ENCODE measurements at places on chromosomes 13 and 19.

DNA sequence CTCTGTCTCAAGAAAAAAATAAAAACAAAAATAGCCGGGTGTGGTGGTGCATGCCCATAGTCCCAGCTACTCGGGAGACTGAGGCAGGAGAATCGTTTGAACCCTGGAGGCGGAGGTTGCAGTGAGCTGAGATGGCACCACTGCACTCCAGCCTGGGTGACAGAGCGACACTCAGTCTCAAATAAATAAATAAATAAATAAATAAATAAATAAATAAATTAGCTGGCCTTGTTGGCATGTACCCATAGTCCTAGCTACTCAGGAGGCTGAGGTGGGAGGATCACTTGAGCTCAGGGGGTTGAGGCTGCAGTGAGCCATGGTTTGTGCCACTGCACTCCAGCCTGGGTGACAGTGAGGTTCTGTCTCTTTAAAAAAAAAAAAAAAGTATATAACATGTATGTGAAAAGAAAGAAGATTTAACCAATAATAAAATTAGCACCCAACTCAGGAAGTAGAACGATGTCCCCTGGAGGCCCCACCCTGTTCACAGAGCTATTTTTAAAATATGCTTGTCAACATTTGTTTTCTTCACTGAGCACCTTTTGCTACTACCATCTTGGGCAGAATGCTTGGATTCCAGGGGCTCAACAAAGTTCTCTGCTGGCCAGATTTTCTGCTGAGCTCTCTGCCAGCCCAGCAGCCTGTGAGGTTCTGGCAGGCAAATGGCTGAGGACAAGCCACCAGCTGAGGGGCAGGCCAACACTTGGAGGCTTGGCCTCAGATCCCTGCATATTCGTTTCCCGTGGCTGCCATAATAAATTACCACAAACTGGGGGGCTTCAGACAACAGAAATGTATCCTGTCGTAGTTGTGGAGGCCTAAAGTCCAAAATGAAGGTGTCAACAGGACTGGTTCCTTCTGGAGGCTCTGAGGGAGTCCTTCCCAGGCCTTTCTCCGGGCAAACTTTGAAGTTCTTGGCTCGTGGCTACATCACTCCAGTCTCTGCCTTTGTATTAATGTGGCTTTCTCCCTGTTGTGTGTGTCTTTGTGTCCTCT, 5.2 kb downstream of the SLC25A42 start:
- DNase-seq: no peak

DNA sequence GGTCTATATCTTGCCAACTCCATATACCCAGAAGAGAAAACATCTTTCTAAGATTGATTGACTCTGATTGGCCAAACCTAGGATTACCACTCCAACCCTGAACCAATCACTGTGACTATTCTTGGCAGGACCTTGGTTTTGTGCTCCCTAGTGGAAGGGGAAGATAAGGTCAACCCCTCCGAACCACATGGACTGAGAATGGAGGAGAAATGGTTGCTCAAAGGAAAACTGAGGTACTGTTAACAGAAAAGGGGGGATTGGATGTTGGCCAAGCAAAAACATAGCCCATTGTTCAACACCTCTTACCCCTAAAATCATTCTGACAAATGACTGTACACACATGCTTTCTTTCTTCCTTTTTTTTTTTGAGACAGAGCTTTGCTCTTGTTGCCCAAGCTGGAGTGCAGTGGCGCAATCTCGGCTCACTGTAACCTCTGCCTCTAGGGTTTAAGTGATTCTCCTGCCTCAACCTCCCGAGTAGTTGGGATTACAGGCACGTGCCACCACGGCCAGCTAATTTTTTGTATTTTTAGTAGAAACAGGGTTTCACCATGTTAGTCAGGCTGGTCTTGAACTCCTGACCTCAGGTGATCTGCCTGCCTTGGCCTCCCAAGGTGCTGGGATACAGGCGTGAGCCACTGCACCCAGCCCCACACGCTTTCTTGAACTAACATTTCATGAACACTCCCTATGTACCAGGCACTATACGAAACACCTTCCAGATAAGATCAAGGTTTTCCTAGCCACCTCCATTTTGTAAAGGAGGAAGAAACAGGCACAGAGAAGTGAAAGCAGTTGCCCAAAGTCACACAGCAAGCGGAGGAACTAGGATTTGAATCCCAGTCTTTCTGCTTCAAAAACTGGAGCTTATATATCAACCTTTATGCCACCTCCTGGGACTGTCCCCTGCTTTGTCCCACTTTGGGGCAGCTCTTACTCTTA, 6.5 kb downstream of the MEIOSIN start:
- DNase-seq: no peak

- DNase-seq: no peak
Observed at GRCh38 chr13:20491926-20492435, 33.7 kb downstream of the CRYL1 start.

- no peak for DNase-seq
Observed at GRCh38 chr13:42218576-42218975, 53.4 kb upstream of the AKAP11 start.

GRCh38 chr13:106990594-106990993, 422.7 kb upstream of the ARGLU1 start:
- DNase-seq: no peak

- DNase-seq: no peak
Observed at GRCh38 chr13:48265217-48265815, 32.3 kb downstream of the ITM2B start.

- DNase-seq: no peak
Observed at GRCh38 chr19:39708594-39708993, 4.3 kb downstream of the LGALS14 start.

DNA sequence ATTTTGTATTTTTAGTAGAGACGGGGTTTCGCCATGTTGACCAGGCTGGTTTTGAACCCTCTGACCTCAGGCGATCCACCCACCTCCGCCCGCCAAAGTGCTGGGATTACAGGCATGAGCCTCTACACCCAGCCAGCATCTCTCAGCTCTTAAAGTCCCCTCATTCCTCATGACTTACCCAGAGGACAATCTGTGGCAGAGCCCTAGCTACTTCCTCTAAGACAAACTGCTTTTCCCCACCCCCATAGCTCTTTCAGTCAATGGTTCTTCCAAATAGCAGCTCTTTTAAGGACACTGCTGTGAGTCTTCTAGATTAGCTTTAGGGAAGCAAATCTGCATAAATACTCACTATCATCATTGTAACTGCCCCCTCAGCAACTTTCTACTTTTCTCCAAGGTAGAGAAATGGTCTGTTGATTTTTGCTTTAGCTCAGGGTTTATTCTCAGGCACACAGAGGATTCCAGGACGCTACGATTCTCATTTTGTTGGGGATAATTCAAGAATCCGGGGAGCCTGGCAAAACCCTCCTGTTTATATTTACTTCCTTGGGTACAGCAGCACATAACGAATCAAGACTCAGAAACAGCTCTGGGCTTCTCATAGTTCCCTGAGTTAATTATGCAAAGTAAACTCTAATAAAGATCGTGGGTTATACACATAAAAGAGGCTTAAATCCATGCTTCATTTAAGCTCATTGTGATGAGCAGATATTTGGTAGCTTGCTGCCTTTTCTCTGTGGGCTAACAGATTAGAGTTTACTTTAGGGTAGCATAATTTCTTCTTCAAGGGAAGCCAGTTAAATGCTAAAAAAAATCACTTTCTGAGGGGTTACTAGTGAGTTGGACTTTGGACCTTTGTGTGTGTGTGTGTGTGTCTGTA, 357.4 kb downstream of the TDRD3 start:
- no peak for DNase-seq

DNA sequence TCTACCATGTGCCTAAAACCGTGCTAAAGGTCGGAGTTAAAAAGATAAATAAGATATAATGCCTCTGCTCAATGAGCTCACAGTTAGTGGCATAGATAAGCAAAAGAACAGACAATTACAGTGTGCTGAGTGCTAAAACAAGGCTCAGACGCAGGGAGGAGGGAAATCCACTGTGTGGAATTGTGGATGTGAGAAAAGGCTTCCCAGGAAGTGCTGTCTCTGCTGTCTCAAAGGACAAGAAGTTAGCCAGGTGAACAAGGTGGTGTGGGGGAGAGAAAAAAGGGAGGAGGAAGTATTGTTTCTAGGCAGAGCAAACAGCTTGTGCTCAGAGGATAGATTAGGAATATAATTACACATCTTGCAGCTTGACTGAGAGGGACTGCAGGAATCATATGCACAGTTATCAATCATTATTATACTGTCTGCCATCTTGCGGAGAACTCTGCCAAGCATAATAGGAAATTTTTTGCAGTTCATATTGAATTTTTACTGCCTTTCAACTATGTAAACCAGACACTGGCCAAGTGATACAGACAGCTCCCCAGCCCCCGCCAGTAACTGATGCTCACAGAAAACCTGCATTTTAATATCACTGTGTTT, 9.3 kb downstream of the C13orf42 start:
- no peak for DNase-seq

GRCh38 chr19:6110360-6110977, at the start of gene RFX2:
TSS of gene RFX2 (minus strand) at chr19:6110500. CDS start at chr19:6047496, 63,004 bp downstream.
- DNase-seq: peak; percentile 87

DNA sequence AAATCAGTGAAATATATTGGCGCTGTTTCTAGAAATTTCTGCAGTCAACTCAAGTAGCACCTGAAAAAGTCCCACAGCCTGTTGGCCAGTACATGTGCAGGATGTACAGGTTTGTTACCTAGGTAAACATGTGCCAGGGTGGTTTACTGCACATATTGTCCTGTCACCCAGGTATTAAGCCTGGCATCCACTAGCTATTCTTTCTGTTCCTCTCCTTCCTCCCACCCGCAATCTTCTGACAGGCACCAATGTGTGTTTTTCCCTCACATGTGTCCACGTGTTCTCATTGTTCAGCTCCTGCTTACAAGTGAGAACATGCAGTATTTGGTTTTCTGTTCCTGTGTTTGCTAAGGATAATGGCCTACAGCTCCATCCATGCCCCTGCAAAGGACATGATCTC, 13.1 kb upstream of the SCEL start:
- DNase-seq: no peak

DNA sequence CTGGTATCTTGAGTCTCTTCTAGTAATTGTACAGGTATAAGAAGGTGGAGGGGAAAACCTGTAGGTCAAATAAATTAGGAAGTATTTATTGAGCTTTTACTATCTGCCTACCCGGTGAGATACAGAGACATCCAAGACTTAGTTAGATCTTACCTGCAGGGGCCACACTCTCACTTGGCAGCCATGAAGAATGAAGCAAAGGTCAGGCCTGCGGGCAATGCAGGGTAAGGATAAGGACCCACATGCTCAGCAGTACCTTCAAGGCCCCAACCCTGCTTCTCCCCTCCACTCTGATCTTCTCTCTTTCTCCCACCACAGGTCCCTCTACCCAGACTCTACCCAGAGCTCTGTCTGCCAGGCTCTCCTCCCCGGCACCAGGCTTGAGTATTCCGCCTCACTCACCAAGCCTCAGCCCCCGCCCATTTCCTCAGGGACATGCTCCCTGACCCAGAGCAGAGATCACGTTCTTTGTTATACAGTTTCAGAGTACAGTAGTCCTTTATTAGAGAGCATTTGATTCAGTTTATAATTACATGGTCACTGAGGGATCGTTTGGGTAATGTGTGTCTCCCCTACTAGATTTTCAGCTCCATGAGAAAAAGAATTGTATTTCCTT, 18.9 kb upstream of the CLDN10 start:
- DNase-seq: no peak

DNA sequence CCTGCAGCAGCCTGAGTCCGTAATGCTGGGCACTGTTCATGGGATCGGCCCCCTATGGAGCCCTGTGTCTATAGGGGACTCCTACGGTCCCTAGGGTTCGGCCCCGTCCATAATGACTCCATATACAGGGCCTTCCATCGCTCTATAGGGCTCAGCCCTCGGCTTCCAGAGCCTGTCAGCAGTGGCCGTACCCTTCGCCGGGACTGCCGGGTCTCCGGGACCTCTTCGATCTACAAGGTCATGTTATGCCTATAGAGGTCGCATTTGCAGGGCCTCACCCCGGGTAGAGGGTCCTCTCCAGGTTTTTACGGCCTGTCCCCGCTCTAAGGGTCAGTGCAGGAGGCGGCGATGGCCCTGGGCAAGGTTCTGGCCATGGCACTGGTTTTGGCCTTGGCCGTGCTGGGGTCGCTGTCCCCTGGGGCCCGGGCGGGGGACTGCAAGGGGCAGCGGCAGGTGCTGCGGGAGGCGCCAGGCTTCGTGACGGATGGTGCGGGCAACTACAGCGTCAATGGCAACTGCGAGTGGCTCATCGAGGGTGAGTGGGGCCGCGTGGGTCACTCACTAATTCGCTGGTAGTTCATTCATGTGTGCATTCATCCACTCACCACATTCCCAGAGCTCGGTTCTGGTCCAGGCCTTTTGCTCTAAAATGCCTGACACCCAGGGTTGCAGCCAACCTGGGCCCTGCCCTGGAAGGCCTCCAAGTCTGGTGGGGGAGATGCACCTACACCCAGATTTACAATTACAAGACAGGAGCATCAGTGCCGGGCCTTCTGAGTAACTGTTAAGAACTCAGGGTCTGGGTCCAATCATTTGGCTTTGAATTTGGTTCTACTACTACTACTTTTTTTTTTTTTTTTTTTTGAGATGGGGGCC, 699 bp downstream of the MEGF8 start:
- no peak for DNase-seq

- DNase-seq: no peak
Observed at GRCh38 chr19:45476304-45476703, 8.5 kb downstream of the FOSB start.

GRCh38 chr13:108560093-108560492, 69.3 kb upstream of the MYO16 start:
- no peak for DNase-seq

DNA sequence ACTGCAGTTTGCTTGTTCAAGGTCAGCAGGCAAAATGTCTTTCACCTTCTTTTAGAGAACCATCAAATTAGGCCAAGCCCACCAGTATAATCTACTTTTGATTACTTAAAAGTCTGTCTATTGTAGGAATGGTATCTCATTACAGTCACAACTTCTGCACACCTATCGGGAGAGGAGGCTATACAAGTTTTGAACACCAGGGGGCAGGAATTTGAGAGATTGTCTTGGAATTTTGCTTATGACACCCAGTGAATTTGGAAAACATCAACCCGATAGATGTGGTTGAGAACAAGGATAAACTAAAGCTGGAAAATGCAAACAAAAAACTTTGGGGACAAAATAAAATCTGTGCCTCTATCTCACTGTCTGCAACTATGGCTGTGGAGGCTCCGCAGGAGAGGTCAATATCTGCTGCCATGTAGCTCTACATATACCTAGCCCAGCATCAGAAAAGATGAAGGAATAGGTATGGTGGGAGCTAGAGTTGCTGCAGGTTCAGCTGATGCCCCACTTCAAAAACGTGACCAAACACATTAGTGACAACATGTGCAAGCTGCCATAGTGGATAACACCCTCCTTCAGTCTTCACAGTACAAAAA, 1299.2 kb upstream of the SPRY2 start:
- peak; percentile 8 for DNase-seq

- no peak for DNase-seq
Observed at GRCh38 chr13:66087269-66087710, 1142.8 kb downstream of the PCDH9 start.

GRCh38 chr19:18093439-18094161, 4.0 kb upstream of the MAST3 start:
- peak; percentile 79 for DNase-seq

- no peak for DNase-seq
Observed at GRCh38 chr13:113110048-113110851, 4.7 kb downstream of the F7 start.
